T-cell (primary cell): ENCODE measurements at places on chromosomes 6 and 20. TPM values are rescaled to one million over a fixed set of nuclear protein-coding genes. Genes with fewer than 3 reads are reported as not detected.

- H3K27me3 ChIP-seq: no peaks in the 10 kb centered on the region
- no peaks in the 10 kb centered on the region for H3K4me1 ChIP-seq
- no peak for DNase-seq
These were observed 56.7 kb upstream of the MRAP2 start for GRCh38 chr6:83976871-83977270.

The PCMT1 gene
- 53.6 TPM for total RNA-seq

DNA sequence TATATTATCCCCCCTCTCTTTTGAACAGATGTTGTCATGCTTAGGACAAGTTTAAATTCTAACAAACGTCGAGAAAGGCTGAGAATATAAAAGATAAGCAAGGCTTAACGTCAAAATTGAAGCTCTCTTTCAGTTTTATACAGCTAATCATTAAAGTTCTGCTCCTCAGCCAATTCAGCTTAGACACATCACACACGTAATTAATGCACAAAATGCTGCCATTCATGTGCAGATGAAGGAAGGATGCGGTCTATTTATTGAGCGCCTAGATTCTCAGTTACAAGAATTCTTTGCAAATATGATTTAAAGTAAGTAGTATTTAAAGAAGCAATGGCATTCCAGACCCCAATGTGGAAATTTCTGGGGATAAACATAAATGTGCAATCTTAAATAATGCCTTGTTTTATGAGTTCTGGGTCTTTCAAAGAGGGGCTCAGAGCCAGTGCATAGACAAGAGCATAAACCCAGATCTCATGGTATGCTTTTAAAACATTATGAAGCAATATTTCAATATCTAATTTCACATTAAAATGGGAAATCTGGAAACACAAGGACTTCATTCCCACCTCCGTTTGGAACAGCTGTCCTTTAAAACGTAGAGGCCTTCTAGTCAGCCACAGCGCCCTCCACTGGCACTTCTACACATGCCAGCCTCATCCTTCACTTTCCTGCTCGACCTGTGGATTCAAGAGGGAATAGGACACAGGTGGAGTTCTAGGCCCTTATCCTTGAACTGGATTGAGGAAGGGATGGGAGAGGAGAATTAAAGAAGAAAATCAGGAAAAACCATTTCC lies 85.8 kb downstream of the LYRM4 start:
- H3K4me1 ChIP-seq: peaks cover 32% of the 10 kb centered on the region
- no peak for DNase-seq
- no peaks in the 10 kb centered on the region for H3K36me3 ChIP-seq
- peak overlapping the region; percentile 2 for H3K4me3 ChIP-seq

DNA sequence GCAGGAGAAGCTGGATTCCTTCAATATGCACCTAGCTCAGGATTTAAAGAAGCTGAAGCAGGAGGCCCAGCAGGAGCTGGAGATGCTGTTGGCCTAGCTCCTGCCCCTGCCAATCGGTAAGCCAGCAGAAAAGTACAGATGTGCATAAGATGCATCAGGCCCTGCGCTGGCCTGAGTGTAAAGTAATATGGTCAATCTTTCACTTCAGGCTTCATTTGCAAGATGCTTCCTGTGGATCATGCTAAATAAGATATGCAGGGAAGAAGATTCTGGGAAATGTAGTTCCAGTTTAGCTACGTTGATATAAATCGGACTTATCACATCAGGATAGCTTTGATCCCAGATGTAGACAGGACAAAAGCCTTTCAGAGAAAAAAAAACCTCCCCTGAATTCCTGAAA lies 100.3 kb downstream of the GJA1 start:
- H3K36me3 ChIP-seq: no peaks in the 10 kb centered on the region
- DNase-seq: no peak
- no peaks in the 10 kb centered on the region for H3K4me1 ChIP-seq

GRCh38 chr6:9914951-9915350 lies 499.9 kb downstream of the TFAP2A start:
- H3K4me3 ChIP-seq: no peak overlapping the region
- no peaks in the 10 kb centered on the region for H3K27me3 ChIP-seq
- no peak overlapping the region for H3K27ac ChIP-seq
- H3K36me3 ChIP-seq: no peaks in the 10 kb centered on the region
- H3K4me1 ChIP-seq: no peaks in the 10 kb centered on the region

GRCh38 chr6:1592852-1593251 lies 16.9 kb upstream of the FOXC1 start:
- H3K36me3 ChIP-seq: no peaks in the 10 kb centered on the region
- DNase-seq: no peak
- H3K27ac ChIP-seq: no peak overlapping the region
- H3K27me3 ChIP-seq: peaks cover 56% of the 10 kb centered on the region
- H3K4me3 ChIP-seq: no peak overlapping the region

- DNase-seq: peak; percentile 95
- peaks cover 5% of the 10 kb centered on the region for H3K4me1 ChIP-seq
- no peaks in the 10 kb centered on the region for H3K27me3 ChIP-seq
- H3K4me3 ChIP-seq: peak within 1 kb of the TSS; percentile 88
- peak within 1 kb of the TSS; percentile 97 for H3K27ac ChIP-seq
These were observed at the start of gene APMAP for GRCh38 chr20:24992487-24993205. Gene APMAP, minus strand, starts transcription at chr20:24992751. Its CDS starts 63 bp downstream, at chr20:24992688.

GRCh38 chr6:159044899-159045727 lies at the start of gene TAGAP:
Gene TAGAP, minus strand, starts transcription at chr6:159044991. Its CDS starts 845 bp downstream, at chr6:159044146.
- no peaks in the 10 kb centered on the region for H3K27me3 ChIP-seq
- DNase-seq: peak; percentile 86
- H3K27ac ChIP-seq: peak within 1 kb of the TSS; percentile 90

GRCh38 chr6:98947411-98948292 lies at the start of gene FBXL4:
Gene FBXL4, minus strand, starts transcription at chr6:98947946. Its CDS starts 20,958 bp downstream, at chr6:98926988.
- H3K27me3 ChIP-seq: no peaks in the 10 kb centered on the region
- peak within 1 kb of the TSS; percentile 45 for H3K27ac ChIP-seq
- DNase-seq: peak; percentile 70

DNA sequence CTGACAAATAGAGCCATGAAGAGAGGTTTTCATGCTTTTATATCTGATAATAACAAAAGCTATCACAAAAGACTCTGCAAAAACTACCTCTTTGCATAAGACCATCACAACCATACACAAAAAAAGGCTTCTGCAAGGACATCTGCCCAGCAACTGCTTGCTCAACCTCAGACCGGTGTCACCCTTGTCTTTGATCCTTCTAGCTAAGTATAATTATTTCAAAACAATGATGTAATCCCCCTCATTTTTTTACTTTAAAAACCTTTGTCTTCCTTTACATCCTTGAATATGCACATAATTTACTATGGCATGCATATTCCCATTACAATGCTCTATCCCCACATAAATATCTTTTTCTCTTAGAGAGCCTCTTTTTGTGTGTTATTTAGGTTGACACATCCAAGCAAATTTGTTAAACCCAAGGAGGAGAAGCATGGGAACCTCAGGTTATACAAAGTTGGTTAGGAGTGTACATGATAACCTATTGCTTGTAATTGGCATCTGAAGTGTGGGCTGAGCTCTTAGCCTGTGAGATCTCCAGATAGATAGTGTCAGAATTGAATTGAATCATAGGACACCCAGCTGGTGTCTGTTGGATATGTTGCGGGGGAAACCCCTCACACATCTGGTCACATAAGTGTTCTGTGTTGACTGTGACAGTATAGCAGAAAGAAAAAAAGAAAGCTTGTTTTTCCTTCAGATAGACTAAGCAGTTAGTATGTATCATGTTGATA lies 20.7 kb upstream of the CGA start:
- no peaks in the 10 kb centered on the region for H3K4me1 ChIP-seq
- no peak overlapping the region for H3K4me3 ChIP-seq
- H3K36me3 ChIP-seq: no peaks in the 10 kb centered on the region
- DNase-seq: no peak

DNA sequence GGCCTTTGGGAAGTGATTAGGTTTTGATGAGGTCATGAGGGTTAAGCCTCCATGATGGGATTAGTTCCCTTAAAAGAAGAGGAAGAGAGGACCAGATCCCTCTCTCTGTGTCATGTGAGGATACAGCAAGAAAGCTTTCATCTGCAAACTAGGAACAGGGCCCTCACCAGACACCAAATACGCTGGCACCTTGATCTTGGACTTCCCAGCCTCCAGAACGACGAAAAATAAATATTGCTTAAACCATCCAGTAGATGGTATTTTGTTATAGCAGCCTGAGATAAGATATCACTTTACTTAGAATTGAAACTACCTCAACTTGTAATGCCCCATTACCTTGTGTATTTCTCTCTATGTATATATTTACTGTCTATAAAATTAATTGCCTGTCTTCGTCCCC lies 65.4 kb upstream of the NNAT start:
- no peak for DNase-seq
- no peaks in the 10 kb centered on the region for H3K36me3 ChIP-seq
- peaks cover 23% of the 10 kb centered on the region for H3K27me3 ChIP-seq
- no peak overlapping the region for H3K27ac ChIP-seq
- no peaks in the 10 kb centered on the region for H3K4me1 ChIP-seq

The SLC17A5 gene
- 9.4 TPM for total RNA-seq

The C6orf132 gene
- total RNA-seq: 0.18 TPM

GRCh38 chr6:122454673-122455072 lies 16.9 kb downstream of the SERINC1 start:
- no peak for DNase-seq
- H3K4me1 ChIP-seq: no peaks in the 10 kb centered on the region
- no peaks in the 10 kb centered on the region for H3K36me3 ChIP-seq
- H3K27ac ChIP-seq: no peak overlapping the region
- no peak overlapping the region for H3K4me3 ChIP-seq

DNA sequence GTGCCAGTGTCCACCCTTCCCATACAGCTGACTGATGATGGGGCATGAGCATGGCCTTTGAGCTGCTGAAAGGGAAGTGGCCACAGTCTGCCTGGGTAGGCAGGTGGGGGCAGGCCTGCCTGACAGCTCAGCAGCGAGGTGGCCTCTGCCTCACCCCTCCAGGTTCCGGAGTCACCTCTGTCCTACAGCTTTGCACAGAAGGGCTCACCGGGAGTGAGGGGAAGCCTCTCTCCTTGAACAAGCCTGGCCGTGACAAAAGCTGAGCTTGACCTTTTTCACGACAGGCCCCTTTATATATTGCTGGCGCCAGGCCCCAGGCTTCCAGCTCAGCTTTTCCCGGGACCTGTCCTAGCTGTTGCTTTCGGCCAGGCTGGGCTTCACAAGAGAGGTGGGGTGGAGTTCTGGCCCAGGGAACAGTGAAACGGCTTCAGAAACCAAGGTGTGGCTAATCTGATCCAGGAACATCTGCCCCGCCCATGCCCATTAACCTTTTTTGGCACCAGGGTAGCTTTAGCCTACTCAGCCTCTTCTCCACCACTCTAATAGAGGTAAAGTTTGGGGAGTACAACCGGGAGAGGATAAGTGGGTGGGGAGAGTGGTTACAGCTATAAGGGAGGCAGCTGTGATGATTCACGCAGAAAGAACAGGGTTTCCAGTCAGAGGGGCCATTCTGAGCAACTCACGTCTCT lies 42.9 kb downstream of the C6orf132 start:
- no peaks in the 10 kb centered on the region for H3K4me1 ChIP-seq
- H3K36me3 ChIP-seq: no peaks in the 10 kb centered on the region
- DNase-seq: no peak
- no peak overlapping the region for H3K4me3 ChIP-seq
- no peaks in the 10 kb centered on the region for H3K27me3 ChIP-seq
- no peak overlapping the region for H3K27ac ChIP-seq

DNA sequence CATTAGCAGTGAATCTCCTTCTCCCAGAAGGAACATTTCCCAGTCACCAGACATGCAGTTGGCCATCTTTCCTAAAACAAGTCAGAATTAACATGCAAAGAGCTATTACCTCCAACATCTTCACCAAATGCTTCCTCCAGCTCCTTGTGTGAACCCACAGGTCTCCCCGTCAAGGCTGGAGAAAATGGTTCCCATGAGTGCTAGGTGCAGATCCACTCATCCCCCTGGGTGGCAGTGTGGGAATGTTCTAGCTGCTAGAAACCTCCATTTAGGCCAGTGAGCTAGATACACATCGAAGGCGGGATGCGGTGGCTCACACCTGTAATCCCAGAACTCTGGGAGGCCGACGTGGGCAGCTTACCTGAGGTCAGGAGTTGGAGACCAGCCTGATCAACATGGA lies 603.9 kb upstream of the SLC35B3 start:
- H3K4me1 ChIP-seq: no peaks in the 10 kb centered on the region
- no peak overlapping the region for H3K4me3 ChIP-seq
- H3K36me3 ChIP-seq: no peaks in the 10 kb centered on the region
- no peak for DNase-seq
- no peak overlapping the region for H3K27ac ChIP-seq

DNA sequence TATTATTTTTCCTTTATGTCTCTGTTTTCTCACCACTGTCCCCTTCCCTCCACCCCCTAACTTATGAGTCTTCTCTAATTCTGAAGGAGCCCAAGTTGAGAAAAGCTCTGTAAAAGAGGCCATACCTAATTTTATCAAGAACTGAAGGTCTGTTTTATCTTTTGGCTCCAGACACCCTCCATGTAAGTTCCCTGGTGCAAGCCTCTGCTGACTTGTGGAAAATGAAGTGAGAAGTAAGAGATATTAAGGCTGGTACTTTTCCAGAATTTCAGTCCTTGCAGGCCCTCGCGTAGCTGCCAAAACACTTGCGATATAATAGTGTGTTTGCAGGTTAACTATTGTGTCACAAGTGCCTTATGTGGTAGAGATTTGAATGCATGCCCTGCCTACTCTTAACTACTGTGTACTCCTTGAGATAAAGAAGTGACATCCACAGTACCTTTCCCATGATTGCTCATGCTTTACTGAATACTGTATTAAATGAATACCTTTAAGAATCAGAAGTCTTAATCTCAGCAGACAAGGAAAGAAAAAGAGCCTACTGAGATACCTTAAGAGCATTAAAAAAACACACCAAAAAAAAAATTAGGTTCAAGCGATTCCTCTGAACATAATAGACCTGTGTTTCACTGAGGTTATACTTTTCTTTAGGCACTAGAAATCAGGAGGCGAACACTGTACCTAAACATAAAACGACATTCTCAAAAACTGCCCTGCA lies 143.6 kb upstream of the ZNF184 start:
- no peak overlapping the region for H3K27ac ChIP-seq
- H3K36me3 ChIP-seq: no peaks in the 10 kb centered on the region
- H3K27me3 ChIP-seq: peaks cover 47% of the 10 kb centered on the region
- DNase-seq: no peak

- no peaks in the 10 kb centered on the region for H3K27me3 ChIP-seq
- H3K4me1 ChIP-seq: no peaks in the 10 kb centered on the region
- no peak for DNase-seq
- no peaks in the 10 kb centered on the region for H3K36me3 ChIP-seq
These were observed 214.4 kb downstream of the EYA2 start for GRCh38 chr20:47108994-47109393.

The HLA-DRA gene
- total RNA-seq: 41.1 TPM

- no peak overlapping the region for H3K4me3 ChIP-seq
- H3K36me3 ChIP-seq: peaks cover 85% of the 10 kb centered on the region
- no peak overlapping the region for H3K27ac ChIP-seq
- H3K4me1 ChIP-seq: no peaks in the 10 kb centered on the region
- DNase-seq: no peak
These were observed 12.4 kb upstream of the C20orf204 start for GRCh38 chr20:64023361-64024140.

The TUBB1 gene
- total RNA-seq: not detected
